NCI-H1417 treated with DMSO at 0.1 percent for 48 hours (cell line): ENCODE measurements at places on chromosomes 16 and 17.

DNA sequence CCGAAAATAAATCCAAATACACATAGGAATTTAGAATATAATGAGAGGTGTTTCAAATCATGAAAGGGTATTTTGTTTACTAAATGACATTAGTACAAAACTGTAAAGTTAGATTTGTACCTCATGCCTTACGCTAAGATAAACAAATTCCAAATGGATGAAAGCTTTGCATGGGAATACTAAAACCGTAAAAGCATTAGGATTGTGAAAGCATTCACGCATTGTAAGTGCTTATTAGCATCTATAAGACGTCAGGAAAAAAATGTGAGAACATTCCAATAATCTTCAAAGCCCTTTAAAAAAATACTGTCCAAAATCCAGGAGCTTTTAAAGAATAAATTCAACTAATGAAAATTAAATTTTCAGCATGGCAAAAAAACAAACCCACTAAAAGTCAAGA is 24.8 kb upstream of the ALOX15 start:
- no peak for DNase-seq

GRCh38 chr17:75163074-75163473 is 8.8 kb upstream of the JPT1 start:
- no peak for DNase-seq

DNA sequence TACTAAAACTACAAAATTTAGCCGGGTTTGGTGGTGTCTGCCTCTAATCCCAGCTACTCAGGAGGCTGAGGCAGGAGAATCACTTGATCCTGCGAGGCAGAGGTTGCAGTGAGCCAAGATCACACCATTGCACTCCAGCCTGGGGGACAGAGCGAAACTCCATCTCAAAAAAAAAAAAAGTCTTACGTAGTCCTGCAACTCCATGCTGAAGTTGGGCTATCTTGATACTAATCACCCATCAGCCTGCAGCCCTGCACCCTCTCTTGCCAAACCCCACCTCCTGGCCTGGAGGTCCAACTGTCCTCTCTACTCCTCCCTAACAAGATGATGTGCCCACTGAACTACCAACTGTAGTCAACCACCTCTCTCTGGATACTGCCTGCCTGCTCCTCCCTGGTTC is 4.8 kb downstream of the TMEM170A start:
- DNase-seq: no peak

DNA sequence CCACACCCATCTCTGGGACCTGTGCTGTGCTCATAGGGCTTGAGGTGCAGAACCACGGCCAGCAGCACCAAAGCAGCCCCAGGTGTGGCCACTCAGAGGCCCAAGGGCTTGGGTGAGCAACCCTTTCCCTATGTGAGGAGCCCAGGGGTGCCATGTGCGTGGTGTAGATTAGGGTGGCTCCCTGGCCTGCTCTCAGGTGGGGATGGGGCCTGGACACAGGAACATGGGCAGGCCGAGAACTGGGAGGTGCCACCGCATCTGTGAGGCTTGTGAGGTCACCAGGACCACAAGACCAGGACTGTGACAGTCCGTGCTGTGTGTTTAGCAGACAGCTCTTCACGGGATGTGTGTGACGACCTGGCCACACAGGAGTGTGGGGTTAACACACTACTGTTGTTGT is 103.5 kb upstream of the ZNF750 start:
- DNase-seq: no peak

GRCh38 chr16:78117391-78117790 is 17.9 kb downstream of the WWOX start:
- no peak for DNase-seq

GRCh38 chr17:1040216-1040600 is 43.3 kb downstream of the TIMM22 start:
- no peak for DNase-seq

DNA sequence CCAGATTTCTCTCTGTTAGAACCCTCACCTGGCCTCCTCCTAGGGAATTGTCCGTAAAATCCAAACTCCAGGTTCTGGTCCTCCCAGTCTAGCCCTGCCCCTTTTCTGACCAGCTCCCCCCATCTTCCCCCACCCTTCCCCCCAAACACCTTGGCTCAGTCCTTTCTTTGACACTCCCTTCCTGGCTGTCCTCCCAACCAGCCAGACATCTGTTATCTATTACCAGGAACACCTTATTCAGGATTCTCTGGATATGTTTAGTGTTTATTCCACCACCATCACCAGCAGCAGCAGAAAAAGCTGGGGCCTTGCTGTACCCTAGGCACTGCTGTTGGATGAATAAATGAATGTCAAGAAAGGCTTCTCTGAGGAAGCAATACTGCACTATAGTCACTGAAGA is 4.0 kb upstream of the CMTM3 start:
- DNase-seq: no peak
